ENCODE measurements at places on chromosomes 2 and 18.

DNA sequence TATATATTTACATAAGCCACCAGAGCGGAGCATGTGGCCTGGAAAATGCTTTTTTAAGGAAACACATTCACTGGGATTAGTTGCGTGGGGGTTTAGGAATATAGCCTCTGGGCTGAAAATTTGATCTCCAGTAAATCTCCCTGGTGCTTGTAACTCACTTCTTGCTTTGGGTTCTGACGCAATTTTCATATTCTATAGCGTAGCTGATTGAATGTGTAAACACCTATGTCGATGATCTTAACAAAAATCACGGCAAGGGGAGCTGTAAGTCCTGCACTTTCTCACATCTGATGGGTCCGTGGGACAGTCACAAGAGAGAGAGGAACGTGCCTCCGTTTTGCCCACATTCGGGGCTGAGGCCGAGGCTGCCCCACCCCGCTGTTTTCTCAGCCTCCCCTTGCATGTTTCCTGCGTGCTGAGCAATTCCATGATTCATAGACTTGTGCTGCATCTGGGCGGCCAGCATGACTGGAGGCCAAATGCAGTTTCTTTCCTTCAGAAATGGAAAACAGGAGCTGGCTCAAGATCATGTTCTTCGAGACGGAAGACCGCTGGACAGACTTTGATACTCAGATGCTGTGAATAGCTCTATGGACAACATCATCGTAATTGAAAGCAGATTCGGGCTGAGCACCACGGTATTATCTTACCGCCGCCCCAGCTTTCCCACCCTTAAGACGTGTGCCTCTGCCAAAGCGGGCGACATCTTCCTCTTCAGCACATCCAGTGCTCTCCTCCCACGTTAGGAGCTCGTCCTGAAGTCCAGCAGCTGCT, 109.2 kb downstream of the TMEM18 start:
- peak; percentile 33 for DNase-seq

- no peak for DNase-seq
Observed at GRCh38 chr2:9668687-9669345, 38.0 kb upstream of the YWHAQ start.

DNA sequence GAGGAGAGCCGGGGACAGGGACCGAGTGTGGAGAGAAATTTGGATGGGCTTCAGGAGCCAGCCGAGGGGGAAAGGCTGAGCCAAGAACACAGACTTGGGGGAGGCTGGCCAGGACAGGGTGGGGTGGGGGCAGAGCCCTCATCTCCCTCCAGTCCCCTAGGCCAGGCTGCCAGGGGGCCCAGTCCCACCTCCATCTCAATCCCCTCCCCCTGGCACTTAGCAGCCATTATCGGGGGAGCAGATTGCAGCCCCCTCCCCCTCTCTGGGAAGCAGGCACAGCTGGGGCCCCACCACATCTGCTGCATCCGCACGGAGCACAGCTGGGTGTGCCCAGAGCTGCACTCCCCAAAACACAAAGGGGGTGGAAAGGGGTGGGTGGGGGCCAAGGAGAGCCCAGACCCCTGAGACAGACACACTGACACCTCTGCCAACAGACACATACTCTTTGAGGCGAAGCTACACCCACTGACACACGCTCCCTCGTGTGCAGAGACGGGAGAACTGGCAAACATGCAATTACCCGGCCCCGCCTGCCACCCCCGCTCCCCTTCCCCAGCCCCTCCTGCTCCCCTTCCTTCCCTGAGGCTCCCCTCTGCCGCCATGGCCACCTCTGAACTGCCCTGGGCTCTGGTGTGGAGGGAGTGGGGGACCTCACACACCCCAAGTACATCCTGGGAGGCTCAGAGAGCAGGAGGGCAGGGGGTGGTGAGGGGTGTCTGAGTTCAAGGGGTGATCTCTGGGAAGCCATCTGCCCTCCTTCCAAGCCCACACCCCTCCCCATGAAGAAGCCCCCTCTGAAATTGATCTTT, 5.1 kb upstream of the ASIC4 start:
- no peak for DNase-seq

DNA sequence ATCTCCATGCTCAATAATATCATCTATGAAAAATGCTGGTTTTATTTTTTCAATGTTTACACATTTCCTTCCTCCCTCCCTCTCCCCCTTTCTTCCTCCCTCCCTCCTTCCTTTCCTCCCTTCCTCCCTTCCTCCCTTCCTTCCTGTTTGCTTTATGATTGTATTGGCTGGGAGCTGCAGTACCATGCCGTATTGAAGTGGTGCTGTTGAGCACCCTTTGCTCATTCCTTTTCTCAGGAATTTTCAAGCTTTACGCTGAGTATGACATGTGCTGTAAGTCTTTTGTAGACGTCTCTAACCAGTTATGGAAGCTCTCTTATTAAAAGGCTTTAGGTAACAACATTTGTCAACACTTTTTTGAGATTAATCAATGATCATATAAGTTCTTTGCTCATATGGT, 100.4 kb downstream of the SNTG2 start:
- no peak for DNase-seq
